Cortex of kidney (tissue), 1 donor: ENCODE measurements at places on chromosomes 4 and X.

GRCh38 chrX:73268463-73268862 is 53.8 kb upstream of the NAP1L2 start:
- DNase-seq, result no peak

DNA sequence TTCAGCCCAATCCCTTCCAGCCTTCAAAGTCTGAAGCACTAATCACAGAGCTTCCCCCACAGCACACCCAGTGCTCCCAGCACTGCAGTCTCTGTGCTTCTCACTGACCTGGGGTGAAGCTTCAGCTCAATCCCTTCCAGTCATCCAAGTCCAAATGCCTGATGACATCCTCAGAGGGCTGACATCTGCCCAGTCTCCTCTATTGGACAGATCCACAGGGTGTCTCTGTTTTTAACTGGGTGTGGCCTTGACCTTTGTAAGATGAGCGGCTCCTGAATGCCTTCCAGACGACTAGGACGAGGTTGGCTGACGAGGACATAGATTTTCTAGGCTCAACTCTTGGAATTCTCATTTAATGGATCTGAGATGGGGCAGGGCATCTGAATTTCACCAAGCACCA is 7.6 kb upstream of the SLC2A9 start:
- no peak for DNase-seq

- DNase-seq, result no peak
Observed at GRCh38 chrX:109952985-109953905, 49.7 kb upstream of the TMEM164 start.

- no peak for DNase-seq
Observed at GRCh38 chrX:1667566-1667965, 52.7 kb downstream of the ASMT start.

GRCh38 chrX:78123190-78123589 is 16.3 kb downstream of the TAF9B start:
- DNase-seq, result no peak

DNA sequence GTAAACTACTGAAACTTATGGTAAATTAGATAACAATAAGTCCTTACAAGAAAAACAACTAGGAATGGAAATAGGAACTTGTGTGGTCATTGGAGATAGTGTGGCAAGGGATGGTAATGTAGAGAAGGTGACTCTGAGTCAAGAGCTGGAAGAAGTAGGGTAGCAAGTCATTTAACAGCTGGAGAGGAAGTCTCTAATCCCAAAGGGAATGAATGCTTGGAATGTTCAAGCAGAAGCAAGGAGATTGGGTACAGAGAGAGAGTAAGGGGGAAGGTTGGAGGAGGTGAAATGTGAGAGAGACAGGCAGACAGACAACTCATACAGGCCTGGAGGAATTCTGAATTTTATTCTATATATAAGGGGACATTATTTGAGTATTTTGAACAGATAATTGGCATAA is 260.6 kb upstream of the MAD2L1 start:
- no peak for DNase-seq
